CD4-positive, alpha-beta T cell treated with Interleukin-15 for 1 hour (primary cell): ENCODE measurements at places on chromosomes 1 and 21.

DNA sequence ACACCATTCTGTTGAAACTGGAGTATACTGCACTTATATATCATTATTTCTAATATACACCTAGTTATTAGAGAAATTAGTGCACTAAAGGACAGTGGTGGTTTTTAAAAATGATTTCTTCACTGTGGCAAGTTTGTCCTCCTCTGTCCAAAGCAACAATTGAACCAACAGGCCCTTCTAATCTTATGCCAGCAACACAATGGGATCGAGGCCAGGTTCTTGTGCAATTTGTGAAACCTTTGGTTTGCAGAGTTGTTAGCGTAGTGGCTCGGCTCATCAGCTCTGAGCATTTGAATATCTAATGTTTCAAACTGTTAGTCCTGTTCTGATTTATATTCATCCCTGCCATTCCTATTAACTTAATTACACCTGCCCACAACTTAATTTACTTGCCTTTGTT, 9.9 kb upstream of the LRRC39 start:
- DNase-seq, result no peak

GRCh38 chr1:15444468-15445389, 6.5 kb downstream of the CTRC start:
- no peak for DNase-seq

GRCh38 chr1:46681333-46682034, 9.8 kb downstream of the TEX38 start:
- no peak for DNase-seq

DNA sequence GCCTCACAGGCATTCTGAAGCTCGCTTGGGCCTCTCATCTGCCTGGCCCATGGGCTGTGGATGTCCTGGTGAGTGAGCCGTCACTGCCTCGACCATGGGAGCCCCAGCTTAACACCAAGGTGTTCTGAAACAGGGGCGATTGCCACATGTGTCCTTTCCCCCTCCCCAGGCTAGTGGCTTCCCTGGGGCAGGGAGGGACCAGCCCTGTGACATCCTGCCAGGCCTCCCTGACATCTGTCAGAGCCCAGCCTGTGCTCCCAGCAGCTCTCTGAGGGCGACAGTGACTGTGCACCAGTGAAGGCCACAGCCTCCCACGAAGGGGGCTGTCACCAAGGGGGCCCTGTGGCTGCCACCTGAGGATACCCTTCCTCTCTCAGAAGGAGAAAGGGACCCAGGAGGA, 35.9 kb upstream of the CCDC27 start:
- no peak for DNase-seq

DNA sequence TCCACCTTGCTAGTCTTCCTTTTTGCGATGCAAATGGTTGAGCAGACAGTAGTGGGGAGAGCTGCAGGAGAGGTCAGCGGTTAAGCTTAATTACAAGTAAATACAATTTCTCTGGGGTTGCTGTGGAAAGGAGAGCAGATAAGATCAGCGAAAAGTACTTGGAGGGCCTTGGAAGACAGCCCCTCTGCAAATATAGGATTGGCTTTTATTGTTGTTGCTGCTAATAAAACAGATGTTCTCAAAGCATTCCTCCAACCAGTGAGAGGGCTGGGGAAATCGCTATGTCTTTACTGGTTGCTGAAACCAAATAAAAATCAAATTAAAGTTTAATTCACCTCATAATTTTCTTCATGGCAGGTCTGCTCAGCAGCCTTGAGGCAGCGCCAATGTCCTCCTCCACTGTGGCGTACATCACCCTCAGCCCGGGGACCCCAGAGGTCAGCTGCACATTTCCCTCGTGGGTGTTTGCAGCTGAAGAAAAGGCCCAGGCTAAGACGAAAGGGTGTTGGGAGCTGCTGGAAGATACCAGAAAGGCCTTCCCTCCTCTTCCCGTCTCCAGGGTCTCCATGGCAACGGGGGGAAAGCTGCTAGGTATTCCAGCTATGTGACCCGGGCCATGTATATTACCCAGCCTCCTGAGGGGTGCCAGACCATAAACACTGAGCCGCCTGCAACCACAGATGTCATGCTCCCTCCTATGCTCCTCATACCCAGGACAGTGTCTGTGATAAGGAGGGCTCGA, 54.6 kb upstream of the POU2F1 start:
- no peak for DNase-seq

GRCh38 chr1:211822677-211823407, 7.7 kb downstream of the LPGAT1 start:
- DNase-seq, result no peak

GRCh38 chr1:180173952-180174351, 19.3 kb downstream of the QSOX1 start:
- DNase-seq, result no peak
